Esophagus muscularis mucosa (tissue), 4 donors: ENCODE measurements at places on chromosomes 2 and 18.

DNA sequence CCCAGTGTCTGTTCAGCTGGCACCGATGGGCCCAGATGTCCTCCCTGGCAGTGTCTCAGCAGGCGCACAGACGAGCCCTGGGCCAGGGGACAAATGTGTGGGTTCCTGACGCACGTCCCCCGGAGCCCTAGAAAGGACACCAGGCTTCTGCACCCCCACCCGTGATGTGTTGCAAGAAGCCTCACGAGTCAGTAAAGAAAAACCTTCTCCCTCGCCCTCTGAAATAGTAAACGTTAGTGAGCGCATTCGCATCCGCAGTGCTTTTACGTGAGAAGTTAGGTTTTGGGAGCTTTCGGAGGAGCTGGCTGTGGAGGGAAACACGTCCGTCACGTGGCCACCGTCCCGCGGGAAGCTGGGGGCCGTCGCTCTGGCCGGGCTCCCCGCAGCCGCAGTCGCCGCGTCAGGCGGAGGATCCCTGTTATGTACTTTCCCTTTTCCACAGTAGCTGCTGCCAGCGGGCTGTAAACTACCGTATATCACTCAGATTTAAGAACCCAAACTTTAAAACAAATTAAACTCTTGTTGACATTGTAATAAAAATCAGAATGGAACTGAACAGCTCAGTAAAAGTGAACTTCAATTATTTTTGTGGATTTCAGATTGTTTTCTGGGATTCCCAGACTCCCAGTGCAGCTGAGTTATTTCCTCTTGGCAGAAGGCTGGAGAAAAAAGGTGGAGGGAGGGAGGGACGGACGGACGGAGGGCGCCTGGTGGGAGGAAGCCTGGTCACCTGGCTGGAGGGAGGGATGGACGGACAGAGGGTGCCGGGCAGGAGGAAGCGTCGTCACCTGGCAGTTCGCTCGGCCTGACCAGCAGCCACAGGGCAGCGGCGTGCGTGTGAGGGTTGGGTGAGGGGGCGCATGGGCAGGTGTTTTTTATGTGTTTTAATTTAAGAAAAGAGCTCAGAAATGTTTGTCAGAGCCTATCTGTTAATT lies 112.1 kb downstream of the NFATC1 start:
- DNase-seq: no peak

GRCh38 chr18:57941841-57942489 lies 102.1 kb upstream of the NEDD4L start:
- DNase-seq: peak; percentile 53

DNA sequence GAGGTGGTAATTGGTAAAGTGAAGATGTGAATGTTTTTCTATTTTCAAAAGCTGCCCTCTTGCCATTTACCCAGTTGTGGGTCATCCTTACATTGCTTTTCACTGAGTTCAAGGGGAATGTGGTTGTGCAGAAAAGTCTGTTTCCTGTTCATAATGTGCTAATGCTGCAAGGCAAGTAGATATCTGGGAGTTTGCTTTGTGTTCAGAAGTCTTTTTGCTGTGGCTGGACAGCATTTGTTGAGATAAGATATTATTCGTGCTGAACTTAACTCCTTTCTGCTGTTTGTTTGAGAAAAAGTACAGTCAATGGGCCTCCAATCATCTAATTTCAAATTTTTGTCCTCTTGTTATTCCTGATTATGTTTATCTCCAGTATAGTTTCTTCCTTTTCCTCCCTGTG lies 263.2 kb downstream of the LTBP1 start:
- DNase-seq: no peak

- DNase-seq: no peak
These were observed 227.3 kb upstream of the MMADHC start for GRCh38 chr2:149814901-149815300.

DNA sequence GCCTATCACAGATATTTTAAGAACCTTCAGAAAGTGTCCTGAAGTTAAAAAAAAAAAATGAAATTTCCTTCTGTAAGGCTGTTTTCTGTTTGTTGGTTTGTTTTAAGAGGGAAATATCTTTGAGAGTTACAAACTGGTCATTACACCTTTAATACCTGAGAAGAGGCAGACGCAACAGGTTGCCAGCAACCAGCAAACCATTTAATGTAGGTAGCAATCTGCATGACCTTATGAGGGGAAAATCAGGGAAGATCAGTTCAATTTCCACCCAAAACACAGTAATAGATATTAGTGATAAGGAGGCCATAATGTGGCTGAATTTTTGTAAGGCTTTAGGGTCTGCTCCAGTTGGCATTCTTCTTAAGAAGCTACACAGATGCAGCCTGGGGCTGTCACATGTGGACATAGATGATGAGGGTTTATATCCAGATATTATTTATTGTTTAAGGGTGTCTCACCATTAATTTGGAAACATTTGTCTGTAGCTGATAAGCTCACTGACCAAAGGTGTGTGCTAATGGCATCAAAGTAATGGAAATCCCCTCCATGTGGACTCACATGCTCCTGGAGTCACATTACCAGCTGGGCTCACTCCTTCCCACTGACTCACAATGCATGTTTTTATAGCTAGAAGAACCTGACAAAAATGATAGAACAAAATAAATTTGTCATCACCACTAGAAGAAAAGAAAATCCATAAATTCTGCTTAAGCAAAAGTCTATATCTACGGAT lies 83.5 kb upstream of the DTNA start:
- DNase-seq: no peak
